SW480 (cell line): ENCODE measurements at places on chromosomes 4 and X.

GRCh38 chr4:5959211-5959982 lies 58.8 kb downstream of the C4orf50 start:
- no peak for DNase-seq

- peak; percentile 39 for DNase-seq
Measured at GRCh38 chrX:10326578-10326977, 169.8 kb downstream of the CLCN4 start.

- no peak for DNase-seq
Measured at GRCh38 chrX:110168585-110168984, 149.3 kb downstream of the AMMECR1 start.

DNA sequence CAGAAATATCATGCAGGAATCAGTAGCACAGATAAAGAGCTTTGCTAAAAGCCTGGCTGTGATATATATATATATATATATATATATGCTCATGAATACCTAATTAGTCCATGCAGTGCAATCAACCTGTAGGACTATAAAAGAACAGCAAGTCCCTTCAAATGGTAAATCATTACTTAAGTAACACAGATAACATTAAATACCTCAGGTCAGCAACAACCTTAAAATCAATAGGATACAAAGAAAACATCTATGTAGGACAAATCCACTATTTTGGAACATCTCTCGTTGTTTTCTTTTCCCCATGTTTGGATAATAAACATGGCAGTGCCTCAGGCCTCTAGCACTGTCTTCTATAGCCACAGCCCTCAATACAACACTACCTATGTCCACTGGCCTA lies 106.6 kb downstream of the FNIP2 start:
- DNase-seq, result no peak

- DNase-seq, result no peak
Measured at GRCh38 chr4:20532116-20532790, 168.0 kb upstream of the PACRGL start.

DNA sequence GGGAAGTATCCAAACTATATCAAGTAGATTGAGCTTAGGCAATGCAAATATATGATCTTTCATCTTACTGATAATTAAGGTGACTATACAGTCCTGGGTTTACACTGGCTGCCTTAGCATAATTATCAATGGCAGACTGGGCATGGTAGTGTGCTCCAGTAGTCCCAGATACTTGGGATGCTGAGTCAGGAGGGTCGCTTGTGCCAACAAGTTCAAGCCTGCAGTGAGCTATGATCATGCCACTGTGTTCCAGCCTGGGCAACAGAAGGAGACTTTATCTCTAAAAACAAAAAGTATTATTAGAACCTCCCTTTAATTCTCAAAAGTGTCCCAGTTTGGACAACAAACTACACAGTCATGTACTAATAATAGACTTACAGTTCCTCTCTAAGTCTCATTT lies 99.4 kb upstream of the RASGEF1B start:
- DNase-seq, result no peak

GRCh38 chrX:20753076-20753475 lies 486.4 kb upstream of the RPS6KA3 start:
- DNase-seq, result no peak

DNA sequence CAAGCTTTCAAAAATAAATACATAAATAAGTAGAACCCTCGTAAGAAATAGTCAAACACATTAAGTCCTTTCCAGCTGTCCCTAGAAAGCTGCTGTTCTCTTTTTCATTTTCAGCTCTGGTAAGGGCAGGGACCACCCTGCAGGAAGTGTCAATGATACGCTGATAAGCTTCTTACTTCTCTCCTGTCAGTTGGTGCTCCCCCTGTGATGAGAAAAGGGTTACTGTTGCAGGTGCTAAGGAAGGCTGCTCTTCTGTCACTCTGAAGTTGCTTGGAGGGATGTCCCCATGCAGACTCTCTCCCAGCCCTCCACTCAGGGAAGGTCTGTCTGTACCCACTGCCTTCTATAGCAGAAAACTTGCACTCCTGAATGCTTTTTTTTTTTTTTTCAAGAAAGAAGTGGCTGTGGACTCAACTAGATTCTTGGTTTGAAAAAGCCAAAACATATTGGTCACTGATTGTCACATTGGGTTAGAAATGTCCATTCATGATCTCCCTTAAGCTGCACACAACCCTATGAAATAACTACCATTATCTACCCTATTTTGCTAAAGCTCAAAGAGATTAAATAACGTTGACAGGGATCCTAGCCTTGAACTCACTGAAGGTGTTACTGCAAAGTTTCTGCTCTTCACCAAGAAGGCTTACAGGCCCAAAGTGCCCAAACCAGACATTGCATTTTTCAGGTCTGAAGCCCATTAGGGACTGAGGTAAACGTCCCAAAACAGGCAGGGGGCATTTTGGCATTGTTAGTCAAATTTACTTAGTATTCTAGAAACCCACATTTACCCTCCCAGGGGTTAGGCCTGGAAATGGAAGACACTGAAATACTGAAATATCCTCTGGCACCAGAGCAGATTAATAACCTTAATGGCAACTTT lies 1.2 kb downstream of the CXCL3 start:
- no peak for DNase-seq

- no peak for DNase-seq
Measured at GRCh38 chrX:66635360-66635759, 3.5 kb downstream of the EDA2R start.

DNA sequence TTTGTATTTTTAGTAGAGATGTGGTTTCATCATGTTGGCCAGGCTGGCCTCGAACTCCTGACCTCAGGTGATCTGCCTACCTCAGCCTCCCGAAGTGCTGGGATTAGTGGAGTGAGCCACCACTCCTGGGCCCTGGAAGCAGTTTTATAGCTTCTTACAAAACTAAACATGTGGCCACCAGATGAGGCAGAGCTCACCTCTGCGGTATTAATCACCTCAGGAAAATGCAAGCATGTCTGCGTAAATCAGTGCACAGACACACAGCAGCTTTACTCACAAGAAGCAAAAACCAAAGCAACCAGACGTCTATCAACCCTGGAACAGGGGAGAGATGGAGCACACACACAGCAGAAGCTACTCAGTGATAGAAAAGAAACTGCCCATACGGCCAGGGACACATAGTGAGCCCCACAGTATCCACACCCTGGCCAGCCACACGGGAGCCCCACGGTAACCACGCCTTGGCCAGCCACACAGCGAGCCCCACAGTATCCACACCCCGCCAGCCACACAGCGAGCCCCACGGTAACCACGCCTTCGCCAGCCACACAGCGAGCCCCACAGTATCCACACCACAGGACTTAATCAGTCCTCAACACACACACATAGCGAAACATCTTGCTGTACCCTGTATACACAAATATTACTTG lies 30.2 kb downstream of the PPP2R3B start:
- no peak for DNase-seq
